ENCODE measurements at places on chromosomes 6 and 20.

DNA sequence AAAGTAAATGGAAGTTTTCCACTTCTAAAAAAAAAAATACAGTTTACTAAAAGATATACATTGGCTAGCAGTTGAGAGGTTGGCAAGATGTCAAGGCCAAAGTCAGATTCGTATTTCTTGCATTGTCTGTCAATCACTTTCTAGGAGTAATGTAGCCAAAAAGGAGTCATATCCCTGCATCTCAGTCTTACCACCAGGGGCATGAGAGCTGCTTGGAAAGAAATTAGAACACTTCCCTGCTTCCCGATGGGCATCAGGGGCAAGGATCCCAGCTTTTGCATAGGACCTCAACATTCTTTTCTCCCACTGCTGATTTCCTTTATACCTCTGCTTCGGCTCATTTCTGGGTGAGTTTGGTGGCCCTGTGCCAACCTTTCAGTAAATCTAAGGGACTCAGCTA lies 581.0 kb upstream of the MAP3K7 start:
- DNase-seq = no peak

DNA sequence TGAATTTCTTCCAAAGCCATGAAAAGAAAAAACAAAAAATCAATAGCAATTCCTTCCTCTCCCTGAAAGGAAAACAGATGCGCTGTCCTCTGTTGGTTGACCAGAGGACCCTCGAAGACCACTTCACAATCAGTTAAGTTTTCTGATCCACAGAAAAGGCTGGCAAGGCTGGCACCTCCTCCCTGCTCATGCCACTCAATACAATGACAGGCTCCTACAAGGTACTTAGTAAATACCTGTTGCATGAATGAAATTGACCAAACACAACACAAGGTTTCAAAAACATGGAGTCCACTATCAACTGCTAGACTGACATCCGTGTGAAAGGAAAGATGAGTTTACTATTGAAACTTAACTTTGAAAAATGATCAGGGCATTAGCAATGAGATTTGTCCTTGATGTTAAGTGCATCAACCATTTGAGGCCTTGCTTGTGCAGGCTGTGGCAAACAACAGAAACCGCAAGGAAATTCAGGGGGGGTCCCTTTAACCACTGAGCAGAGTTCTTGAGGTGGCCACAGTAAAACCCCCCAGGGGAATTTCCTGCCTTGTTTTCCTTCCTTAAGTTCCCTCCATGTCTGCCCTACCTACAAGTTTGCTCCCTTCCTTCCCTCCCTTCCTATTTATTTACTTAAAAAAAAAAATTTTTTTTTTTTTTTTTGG lies 27.9 kb upstream of the RTF2 start:
- DNase-seq = no peak

GRCh38 chr20:3728876-3729275 lies 3.6 kb upstream of the HSPA12B start:
- no peak for DNase-seq

GRCh38 chr6:137866200-137866913 lies 702 bp upstream of the TNFAIP3 start:
- no peak for DNase-seq

DNA sequence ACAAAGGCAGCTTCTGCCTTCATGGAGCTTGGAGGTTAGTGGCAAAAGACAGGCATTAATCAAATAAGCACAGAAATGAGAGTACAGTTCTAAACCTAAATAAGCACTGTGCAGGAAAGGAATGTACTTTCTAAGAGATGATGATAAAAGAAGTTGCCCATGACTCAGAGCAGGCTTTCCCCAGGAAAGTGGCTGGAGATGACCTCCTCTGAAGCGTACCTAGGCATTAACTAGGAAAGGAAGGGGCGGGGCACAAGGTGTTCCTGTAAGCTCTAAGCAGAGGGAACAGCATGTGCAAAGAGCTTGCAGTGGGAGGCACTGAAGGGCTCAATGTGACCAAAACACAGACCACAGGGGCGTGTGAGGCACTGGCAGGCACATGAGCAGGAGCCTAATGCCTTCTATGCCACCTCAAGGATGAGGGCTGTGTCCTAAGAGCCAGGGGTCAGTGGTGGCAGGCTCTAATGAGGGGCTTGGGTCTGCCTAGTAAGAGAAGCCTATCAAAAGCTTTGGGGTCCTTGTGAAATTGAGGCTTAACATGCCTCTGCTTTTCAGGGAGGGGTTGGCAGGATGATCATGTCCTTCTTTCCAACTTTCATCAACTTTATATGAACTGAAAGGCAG lies 4.9 kb downstream of the SSTR4 start:
- DNase-seq = no peak

DNA sequence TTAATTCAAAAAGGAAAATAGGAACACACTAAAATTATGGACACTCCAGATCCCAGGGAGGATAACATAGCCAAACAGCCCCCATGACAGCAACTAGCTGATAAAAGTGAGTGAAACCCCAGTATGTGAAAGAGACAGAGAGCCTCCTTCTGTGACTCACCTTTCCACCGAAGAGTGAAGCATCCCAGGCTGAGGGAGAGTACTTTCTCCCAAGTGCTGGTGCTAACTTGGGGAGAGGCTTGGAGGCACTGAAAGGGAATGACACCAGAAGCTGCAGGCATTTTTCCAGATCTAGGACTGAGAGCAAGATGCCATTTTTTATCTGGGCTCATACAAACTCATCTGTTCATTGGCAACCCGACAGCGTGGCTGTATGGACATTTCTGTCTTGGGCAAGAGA lies 339.8 kb downstream of the HTR1B start:
- DNase-seq = no peak

DNA sequence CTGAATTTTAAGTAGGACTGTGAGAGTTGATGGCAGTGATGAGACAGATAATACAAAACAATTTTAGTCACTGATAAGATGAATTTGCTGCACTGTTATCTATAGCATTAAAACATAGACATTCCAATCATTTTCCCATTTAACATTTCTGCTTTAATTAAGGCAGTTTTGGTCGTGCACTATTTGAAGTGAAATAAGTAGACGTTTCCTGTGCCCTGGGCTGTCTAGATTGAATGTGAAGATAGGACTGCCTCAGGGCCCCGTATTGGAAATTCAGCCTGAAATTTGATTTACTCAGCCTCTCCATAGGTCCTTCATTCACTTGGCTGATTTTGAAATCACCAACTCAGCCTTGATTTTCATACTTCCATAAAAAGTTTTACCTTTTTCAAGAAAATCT lies 48.3 kb downstream of the ARID1B start:
- peak; percentile 83 for DNase-seq

DNA sequence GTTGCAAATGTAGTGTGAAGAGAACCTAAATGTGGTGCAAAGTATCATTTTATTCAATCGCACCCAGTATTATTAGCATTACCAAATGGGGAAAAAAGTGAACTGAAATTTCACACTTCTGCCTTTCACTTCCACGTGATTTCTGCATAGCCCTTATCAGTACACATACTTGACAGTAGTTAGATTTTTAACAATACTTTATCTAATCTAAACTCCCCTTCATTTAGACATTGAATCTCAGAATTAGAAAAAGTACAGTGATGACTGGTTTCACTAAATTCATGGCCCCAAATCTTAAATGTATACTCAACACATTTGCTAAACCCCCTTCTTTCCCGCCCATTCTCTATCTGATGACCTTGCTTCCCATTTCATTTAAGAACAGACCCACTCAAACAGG lies 14.3 kb downstream of the STX7 start:
- no peak for DNase-seq

- no peak for DNase-seq
Observed at GRCh38 chr6:304833-305370, 12.6 kb downstream of the DUSP22 start.

DNA sequence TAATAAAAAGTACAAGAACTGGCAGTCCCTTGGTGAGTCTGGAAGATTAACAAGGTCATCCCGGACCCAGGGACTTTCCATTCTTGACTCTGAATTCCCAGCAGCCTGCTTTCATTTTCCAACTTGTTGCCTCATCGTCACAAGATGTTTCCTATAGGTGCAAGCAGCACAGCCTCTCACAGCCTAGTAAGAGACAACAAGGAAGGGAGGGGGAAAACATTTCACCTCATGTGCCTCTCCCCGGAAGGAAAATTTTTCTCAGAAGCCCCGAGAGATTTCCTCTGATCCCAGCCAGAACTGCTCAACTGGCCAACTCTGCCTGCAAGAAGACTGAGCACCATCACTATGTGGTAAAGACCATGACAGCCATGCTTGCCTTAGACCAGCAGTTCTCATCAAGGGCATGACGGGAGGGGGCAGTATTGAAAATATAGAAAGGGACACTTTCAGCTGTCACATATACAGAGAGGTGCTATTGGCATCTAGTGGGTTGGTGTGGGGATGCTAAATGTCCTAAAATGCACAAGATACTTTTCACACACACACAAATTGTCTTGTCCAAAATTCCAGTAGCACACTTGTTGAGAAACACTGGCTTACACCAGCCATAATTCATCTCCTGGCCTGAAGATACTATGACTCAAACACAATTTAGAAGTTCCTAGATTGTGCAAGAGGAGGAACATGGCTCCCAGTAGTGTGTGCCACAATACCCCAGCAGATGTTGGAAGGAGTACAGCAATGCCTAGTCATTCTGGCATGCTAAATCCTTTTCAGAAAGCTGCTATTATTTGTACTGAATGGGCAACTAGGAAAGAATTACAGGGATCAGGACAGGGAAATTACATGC lies 10.8 kb upstream of the WTAP start:
- DNase-seq = no peak

GRCh38 chr20:44664131-44664530 lies 12.6 kb upstream of the ADA start:
- no peak for DNase-seq

GRCh38 chr20:62708591-62709536 lies at the start of gene NTSR1:
NTSR1 (plus strand) TSS chr20:62708836; CDS start chr20:62709208, 372 bp downstream.
- DNase-seq = no peak

- no peak for DNase-seq
Observed at GRCh38 chr6:109359248-109359647, 23.0 kb downstream of the CD164 start.

DNA sequence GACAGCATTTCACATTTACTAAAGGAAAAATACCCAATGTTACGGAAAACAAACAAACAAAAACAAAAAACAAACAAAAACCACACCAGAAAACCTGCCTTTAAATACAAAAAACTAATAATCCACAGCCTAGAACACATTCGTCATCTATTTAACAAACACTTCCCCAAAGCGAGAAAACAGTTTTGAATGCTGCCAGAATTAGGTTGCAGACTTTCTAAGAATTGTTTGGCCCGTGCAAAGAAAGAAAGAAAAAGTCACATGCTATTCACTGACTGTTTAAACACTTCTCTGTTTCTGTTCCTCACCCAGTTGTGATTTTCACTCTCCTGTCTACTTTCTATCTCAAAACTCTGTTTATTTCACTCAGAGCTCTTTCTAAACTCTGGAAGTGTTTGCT lies 52.5 kb downstream of the BCAS1 start:
- no peak for DNase-seq

DNA sequence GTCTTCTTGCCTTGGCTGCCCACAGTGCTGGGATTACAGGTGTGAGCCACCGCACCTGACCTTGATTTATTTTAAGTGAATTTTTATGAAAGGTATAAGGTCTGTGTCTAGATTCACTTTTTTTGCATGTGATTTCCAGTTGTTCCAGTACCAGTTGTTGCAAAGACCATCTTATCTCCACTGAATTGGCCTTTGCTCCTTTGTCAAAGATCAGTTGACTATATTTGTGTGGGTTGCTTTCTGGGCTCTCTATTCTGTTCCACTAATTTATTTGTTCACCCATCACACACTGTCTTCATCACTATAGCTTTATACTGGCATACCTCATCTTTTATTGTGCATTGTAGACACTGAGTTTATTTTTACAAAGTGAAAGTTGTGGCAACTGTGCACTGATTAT lies 56.3 kb downstream of the ANKS1A start:
- no peak for DNase-seq

DNA sequence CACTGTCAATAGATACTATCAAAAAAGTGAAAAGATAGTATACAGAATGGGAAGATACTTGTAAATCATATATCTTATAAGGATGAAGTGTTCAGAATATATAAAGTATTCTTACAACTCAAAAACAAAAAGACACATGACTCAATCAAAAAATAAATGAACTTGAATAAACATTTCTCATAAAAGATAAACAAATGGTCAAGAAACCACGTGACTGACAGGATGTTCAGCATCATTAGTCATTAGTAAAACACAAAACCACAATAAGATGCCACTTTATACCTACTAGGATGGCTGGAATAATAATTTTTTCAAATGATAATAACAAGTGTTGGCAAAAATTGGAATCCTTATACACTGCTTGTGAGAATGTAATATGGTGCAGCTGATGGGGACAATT lies 729.1 kb upstream of the HS3ST5 start:
- no peak for DNase-seq

DNA sequence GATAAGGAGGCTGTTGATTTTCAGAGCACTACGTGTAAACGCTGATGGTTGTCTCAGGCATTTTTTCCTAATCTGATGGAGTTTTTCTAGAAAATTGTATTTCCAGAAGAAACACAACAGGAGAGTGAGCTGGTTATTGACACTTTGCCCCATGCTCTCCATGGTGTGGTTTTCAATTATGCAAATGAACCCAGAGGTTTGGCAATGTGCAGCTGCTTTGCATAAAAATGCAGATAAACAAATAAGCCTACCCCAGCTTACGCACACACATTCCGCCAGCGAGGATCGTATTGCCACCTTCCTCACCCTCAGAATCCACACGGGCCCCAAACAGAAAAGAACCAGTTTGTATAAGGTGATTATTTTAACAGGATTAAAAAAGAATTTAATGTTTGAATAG lies 45.1 kb upstream of the FRMD1 start:
- no peak for DNase-seq

GRCh38 chr20:45919542-45920399 lies 7.8 kb upstream of the PLTP start:
- no peak for DNase-seq

- DNase-seq = no peak
Observed at GRCh38 chr6:13165502-13166172, 162.7 kb downstream of the TBC1D7 start.

- no peak for DNase-seq
Observed at GRCh38 chr20:4681991-4682401, 39.7 kb upstream of the PRND start.

GRCh38 chr6:169934699-169935347 lies 183.4 kb downstream of the ERMARD start:
- no peak for DNase-seq

- no peak for DNase-seq
Observed at GRCh38 chr6:167573461-167574215, 248.8 kb downstream of the TTLL2 start.

- no peak for DNase-seq
Observed at GRCh38 chr6:100458841-100459591, 5.7 kb downstream of the SIM1 start.

DNA sequence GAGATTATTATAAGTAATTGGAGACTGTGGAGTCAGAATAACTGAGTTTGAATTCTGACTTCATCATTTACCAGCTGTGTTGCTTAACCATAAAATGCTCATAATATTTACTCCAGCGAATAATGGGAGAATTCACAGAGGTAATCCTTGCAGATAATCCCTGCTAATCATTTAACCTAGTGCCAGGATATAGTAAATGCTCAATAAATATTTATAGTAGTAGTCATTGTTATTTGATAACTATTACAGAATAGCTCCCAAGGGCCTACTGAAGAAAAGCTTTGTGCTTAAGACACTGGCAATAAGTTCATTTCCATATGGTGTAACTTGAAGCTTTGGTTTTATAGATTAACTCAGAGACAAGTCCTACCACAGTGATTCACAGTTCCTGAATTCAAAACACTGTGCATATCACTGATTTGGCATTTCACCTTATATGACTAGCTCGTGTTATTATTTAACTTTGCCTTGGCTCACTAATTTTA lies 208.8 kb upstream of the PLCB4 start:
- no peak for DNase-seq

Measured in SK-N-MC (cell line).